ENCODE measurements at places on chromosomes 6 and 20.

DNA sequence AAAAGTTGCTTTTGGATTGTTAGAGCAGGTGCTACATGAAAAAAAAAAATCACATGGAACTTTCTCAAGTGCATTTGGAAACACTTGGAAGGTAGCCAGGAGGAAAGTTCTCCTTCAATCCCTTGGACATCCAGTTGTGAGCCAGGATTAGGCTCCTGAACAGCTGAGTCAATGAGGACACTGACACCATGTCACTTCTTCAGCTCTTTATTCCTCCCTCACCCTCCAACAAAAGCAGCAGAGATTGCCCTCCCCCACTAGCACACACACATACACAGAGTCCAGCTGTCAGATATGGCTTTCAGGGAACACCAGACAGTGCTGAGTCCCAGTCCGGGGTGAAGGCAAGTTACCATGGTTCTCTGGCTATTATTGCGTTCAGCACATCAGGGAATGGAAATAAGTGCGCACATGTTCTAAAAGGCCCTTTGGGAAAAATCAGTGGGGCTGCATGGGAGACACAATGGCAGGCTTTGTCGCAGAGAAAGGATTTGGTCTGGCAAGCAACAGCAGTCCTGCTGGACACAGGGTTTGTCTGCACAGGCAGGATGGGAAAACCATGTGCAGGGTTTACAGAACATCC is 124.7 kb upstream of the MARCKS start:
- H3K27ac ChIP-seq, result no peak overlapping the region
- no peak for DNase-seq
- H3K36me3 ChIP-seq, result no peaks in the 10 kb centered on the region
- H3K4me3 ChIP-seq, result no peak overlapping the region

DNA sequence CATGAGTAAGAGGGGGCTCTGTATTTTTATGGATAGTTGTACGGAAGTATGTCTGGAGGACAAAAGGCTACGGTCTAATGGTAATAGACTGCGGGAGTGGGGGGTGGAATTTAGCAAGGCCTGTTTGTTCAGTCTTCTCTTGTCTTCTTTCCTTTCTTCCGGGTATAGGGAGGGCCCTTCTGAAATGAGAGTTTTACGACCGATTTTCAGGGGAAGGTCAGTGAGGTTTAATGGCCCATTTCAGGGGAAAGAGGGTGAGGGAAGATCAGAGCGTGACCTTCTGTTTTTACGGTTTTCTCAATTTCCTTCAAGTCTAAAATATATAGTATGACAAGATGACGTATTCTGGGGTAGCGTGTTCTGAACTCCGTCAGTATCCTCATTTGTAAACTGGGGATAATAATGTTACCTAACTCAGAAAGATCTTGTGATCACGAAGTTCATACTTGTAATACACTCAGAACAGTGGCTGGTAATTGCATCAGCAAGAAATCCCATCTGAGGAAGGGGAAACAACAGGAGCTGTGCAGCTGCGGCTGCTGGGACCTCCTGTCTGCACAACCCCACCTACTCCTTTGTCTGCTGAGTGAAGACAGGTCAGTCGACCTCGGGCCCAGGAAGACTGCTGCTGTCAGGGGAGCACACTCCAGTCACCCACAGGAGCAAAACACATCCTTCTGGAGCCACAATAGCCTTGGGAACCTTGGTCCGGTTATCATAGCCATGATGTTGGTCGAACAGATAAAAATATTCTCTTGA is 90.4 kb downstream of the MAP3K7 start:
- H3K36me3 ChIP-seq, result no peaks in the 10 kb centered on the region
- no peak overlapping the region for H3K27ac ChIP-seq

GRCh38 chr20:30484749-30485070 is 772.8 kb upstream of the DEFB115 start:
- DNase-seq, result no peak
- no peaks in the 10 kb centered on the region for H3K4me1 ChIP-seq
- no peak overlapping the region for H3K27ac ChIP-seq
- no peaks in the 10 kb centered on the region for H3K36me3 ChIP-seq

- no peak for DNase-seq
- no peaks in the 10 kb centered on the region for H3K27me3 ChIP-seq
- H3K36me3 ChIP-seq, result no peaks in the 10 kb centered on the region
- H3K27ac ChIP-seq, result no peak overlapping the region
- H3K4me3 ChIP-seq, result no peak overlapping the region
Observed at GRCh38 chr6:155448668-155449449, 6.8 kb downstream of the NOX3 start.

DNA sequence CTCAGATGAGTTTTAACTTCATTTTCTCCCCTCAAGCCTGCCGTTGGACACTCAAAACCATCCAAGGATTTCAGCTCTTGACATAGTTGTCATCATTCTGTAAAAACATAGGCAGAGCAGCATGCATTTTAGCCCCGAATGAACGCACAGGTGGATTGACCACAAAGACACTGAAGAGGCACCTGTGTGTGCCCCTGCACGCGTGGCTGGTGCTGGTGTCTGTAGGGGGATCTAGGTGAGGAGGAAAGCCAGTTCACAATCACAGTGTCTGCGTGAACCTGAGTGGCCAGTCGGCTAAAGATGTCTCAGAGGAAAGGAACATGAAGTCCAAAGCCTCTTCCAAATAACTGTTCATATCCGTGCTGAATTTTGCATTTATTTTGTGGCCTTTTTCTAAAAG is 309.2 kb downstream of the QKI start:
- no peaks in the 10 kb centered on the region for H3K27me3 ChIP-seq
- DNase-seq, result no peak
- H3K4me3 ChIP-seq, result no peak overlapping the region
- no peak overlapping the region for H3K27ac ChIP-seq
- H3K36me3 ChIP-seq, result no peaks in the 10 kb centered on the region

DNA sequence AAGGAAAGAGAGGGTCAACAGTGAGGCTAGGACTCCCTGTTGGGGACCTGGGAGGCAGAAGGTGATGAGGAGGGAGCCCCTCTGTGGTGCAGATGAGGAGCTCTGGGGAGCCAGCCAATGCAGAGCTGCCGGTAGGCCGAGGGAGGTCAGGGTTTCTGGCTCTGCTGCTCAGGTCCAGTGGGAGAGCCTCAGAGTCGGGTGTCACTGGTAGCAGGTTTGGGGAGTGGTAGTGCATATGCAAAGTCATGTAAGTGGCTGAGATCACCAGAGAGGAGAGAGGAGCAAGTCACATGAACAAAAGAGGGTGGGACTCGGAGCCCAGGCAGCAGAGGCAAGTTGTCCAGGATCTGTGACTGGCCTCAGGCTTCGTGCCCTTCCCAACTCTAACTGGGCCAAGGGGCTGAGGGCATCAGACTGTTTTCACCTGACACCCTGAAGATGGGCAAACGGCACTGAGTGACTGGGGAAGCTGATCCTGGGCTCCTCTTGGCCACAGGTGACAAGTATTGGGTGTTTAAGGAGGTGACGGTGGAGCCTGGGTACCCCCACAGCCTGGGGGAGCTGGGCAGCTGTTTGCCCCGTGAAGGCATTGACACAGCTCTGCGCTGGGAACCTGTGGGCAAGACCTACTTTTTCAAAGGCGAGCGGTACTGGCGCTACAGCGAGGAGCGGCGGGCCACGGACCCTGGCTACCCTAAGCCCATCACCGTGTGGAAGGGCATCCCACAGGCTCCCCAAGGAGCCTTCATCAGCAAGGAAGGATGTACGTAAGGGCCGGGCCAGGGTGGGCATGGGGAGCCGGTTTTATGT is 6.6 kb downstream of the MMP24OS start:
- DNase-seq, result no peak
- H3K27ac ChIP-seq, result no peak overlapping the region
- H3K4me1 ChIP-seq, result peaks cover 8% of the 10 kb centered on the region
- no peaks in the 10 kb centered on the region for H3K27me3 ChIP-seq

DNA sequence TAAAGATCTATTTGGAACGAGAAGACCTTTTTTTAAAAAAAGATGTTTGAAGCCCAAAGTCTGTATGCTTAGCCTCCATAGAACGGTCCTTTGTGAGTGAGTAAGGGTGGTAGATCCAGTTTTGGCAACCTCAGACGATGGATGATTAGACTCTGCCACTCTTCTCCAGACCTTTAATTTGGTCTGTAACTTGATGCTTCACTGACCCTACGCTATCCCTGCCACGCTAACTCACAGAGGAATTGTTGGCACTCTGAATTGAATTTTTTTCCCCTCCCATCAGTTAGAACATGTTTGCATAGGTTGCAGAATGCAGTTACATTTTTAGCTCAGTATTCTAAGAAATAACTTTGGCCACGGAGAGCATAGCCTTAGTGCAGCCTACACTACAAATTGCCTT is 15.8 kb upstream of the DEK start:
- H3K27me3 ChIP-seq, result peaks cover 72% of the 10 kb centered on the region
- no peaks in the 10 kb centered on the region for H3K36me3 ChIP-seq
- H3K4me3 ChIP-seq, result no peak overlapping the region
- peaks cover 5% of the 10 kb centered on the region for H3K4me1 ChIP-seq

DNA sequence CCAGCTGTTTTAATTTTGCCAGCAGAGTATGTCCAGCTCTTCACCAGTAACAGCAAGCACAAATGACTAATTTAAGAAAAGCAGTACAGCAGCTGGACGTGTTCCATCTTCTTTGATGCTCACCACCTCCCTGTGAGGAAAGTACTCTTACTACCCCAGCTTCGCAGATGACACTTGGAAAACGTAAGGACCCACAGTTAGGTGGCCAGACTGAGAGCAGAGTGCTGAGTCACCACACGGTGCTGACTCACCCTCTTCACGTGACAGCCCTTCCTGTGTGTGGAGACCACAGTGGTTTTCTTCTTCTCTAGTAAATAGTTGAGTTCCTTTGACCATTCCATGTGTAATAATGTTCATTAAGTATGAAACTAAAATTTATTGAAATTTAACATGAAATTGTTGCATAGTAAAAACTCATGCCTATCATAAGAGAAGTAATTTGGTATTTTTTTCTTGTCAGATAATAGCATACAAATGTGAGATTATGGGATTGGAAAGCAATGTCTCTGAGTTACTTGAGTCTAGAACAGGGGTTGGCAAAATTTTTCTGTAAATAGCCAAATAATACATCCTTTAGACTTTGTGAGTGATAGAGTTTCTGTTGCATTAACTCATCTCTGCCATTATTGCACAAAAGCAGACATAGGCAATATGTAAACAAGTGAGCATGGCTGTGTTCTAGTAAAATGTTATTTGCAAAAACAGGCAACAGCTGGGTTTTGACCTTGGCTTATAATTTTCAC is 76.6 kb downstream of the SLX4IP start:
- peak overlapping the region; percentile 85 for H3K27ac ChIP-seq
- H3K4me1 ChIP-seq, result peaks cover 57% of the 10 kb centered on the region
- no peak overlapping the region for H3K4me3 ChIP-seq
- H3K27me3 ChIP-seq, result no peaks in the 10 kb centered on the region
- peak; percentile 62 for DNase-seq

DNA sequence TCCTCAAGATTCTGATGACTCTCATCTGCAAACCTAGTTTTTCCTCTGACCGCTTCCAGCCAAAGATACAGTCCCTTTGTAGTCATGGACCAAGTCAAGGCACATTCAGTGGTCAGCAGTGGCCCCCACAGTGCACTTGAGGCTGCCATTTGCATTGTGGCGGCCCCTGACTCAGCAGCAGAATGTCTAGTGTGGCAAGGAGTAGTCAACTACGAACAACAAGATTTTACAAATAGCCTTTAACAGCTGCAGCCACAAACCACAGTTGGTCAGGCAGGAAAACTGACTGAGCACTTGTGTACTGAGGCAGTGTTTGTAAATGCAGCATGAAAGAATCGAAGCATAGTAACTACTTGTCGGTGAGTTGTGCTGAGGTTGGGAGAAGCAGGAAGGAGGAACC is 49.6 kb downstream of the SLC2A12 start:
- H3K27ac ChIP-seq, result no peak overlapping the region
- no peaks in the 10 kb centered on the region for H3K4me1 ChIP-seq
- H3K4me3 ChIP-seq, result no peak overlapping the region
- DNase-seq, result no peak
- no peaks in the 10 kb centered on the region for H3K36me3 ChIP-seq

- H3K36me3 ChIP-seq, result no peaks in the 10 kb centered on the region
- no peaks in the 10 kb centered on the region for H3K4me1 ChIP-seq
- no peak for DNase-seq
- H3K4me3 ChIP-seq, result no peak overlapping the region
- no peaks in the 10 kb centered on the region for H3K27me3 ChIP-seq
- no peak overlapping the region for H3K27ac ChIP-seq
Observed at GRCh38 chr20:3993109-3993508, 22.2 kb downstream of the RNF24 start.

DNA sequence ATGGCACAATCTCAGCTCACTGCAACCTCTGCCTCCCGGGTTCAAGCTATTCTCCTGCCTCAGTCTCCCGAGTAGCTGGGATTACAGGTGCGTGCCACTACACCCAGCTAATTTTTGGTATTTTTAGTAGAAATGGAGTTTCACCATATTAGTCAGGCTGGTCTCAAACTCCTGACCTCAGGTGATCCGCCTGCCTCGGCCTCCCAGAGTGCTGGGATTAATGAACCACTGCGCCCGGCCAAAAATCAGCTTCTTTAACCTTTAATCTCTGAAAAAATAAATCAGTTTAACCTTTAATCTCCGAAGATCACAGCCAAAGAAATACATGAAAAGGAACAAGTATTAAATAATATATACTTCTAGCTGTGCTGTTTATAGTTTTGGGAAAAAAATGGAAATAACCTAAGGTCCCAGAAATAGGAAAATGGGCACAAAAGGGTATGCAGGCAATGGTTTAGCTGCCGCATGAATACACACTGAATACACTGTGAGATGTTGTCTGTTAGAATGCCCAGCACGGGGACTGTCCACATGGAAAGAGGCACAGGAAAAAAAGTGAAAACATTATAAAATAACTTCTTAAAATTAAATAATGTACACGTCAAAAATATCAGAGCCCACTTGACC is 1.6 kb downstream of the NQO2 start:
- no peak for DNase-seq
- peak overlapping the region; percentile 79 for H3K4me3 ChIP-seq
- H3K4me1 ChIP-seq, result peaks cover 11% of the 10 kb centered on the region
- no peak overlapping the region for H3K27ac ChIP-seq
- H3K36me3 ChIP-seq, result no peaks in the 10 kb centered on the region
- H3K27me3 ChIP-seq, result no peaks in the 10 kb centered on the region

GRCh38 chr6:118468682-118469465 is 79.2 kb upstream of the PLN start:
- no peaks in the 10 kb centered on the region for H3K27me3 ChIP-seq
- H3K4me3 ChIP-seq, result no peak overlapping the region
- DNase-seq, result no peak
- H3K27ac ChIP-seq, result no peak overlapping the region

GRCh38 chr20:5364997-5365597 is 48.3 kb upstream of the PROKR2 start:
- DNase-seq, result no peak
- H3K36me3 ChIP-seq, result no peaks in the 10 kb centered on the region
- H3K27me3 ChIP-seq, result no peaks in the 10 kb centered on the region
- no peaks in the 10 kb centered on the region for H3K4me1 ChIP-seq
